ENCODE measurements at places on chromosomes 1 and 21.

DNA sequence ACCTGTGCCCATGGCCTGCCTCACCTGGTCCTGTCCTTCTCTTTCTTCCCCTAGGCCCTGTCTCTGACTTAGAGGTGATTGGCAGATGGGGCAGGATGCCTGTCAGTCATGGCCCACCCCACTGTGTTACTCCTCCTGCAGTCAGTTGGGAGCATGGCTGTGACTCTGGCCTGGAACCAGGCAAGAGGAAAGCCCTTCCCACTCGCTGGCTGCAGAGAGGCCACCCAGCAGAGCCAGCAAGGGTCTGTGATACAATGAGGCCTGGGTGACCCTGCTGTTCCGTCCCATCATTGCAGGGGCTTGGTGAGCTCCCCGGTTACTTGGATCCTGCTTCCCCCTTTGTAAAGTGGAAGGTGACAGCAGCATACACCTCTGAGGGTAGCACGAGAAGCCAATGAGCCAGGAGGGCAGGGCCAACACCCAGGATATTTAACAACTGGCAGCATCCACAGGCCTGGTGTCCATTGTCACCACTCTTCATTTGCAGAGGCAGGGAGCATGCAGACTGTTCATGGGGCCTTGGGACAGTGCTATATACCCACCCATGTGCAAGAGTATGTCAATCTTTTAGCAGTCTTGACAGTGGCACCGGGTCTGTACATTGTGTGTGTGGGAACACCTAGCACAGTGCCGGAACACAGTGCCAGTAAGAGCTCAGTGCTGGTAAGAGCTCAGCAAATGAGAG is 191.0 kb upstream of the C1orf174 start:
- DNase-seq, result no peak

DNA sequence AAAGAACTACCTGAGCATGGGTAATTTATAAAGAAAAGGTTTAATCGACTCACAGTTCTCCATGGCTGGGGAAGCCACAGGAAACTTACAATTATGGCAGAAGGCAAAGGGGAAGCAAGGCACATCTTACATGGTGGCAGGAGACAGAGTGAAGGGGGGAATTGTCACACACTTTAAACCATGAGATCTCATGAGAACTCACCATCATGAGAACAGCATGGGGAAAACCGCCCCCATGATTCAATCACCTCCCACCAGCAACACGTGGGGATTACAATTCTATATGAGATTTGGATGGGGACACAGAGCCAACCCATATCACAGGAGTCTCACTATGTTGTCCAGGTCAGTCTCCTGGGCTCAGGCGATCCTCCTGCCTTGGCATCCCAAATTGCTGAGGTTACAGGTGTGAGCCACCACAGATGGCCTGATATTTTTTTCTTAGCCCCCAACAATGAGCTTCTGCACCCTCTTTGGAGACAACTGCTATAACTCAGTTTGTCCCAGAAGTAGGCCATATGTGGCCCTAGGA is 22.5 kb upstream of the MORC3 start:
- peak; percentile 5 for DNase-seq

- no peak for DNase-seq
Measured at GRCh38 chr1:180909005-180909414, 3.7 kb upstream of the KIAA1614 start.

GRCh38 chr1:156805766-156806511 is 10.7 kb downstream of the SH2D2A start:
- DNase-seq, result no peak

GRCh38 chr1:109170035-109170764 is 43.5 kb upstream of the SARS1 start:
- no peak for DNase-seq

GRCh38 chr21:38455403-38455802 is 42.9 kb downstream of the ERG start:
- DNase-seq, result no peak

DNA sequence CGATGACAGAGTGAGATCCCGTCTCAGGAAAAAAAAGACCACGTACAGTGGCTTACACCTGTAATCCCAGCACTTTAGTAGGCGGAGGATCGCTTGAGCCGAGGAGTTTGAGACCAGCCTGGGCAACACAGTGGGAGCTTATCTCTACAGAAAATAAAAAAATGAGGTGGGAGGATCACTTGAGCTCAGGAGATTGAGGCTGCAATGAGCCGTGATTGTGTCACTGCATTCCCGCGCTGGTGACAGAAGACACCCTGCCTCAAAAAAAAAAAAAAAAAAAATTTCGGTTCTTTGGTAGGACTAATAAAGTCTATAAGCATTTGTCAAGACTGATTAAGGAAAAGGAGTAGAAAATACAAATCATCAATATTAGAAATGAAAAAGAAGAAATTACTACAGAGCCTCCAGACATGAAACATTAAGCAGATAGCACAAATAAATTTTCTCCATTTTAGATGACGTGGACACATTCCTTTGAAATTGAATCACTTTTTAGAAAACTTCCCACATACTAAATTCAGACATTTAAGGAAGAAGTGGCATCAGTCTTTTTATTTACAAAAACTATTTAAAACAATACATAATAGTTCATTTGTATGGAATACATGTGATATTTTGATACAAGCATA is 30.4 kb downstream of the MORC3 start:
- DNase-seq, result no peak

GRCh38 chr1:193311226-193311948 is 125.0 kb upstream of the B3GALT2 start:
- no peak for DNase-seq

DNA sequence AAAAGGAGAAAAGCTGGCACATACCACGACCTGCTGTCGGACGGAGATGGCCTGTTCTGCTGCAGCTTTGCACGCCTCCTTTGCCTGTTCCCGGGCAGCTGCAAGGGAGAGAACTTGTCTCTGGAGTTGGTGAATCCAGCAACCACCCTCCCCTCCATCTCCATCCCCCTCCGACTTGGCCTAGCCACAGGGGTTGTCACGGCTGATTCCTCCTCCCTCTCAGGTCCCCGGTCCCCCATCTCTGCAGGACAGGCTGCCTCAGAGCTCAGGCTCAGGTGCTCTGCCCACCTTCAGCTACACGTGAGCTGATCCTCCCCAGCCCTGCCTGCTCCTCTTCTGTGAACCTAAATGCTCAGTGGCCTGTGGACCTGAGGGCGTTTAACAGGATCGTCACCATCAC is 11.1 kb upstream of the SRM start:
- DNase-seq, result no peak

GRCh38 chr21:16865632-16866031 is 647.2 kb upstream of the CXADR start:
- DNase-seq, result no peak

- no peak for DNase-seq
Measured at GRCh38 chr1:153030895-153031294, at the start of gene SPRR1B. SPRR1B (plus strand) TSS chr1:153031203; CDS start chr1:153032346, 1,143 bp downstream.

DNA sequence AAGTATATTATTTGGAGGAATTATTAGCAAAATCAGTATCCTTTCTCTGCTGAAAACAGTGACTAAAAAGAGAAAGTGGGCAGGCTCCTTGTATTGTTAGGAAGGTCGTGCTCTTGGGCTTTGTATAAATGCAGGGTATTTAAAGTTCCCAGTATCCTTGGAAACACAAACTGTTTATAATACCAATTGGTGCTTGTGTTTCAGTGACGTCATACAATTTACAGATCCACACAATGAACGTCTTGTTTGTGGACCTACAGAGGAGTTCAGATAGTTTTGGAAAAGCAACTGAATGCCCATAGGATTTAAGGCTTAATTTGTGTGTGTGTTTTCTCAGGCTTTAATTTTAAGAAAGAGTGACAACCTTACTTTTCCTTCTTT is 168.2 kb downstream of the RASAL2 start:
- no peak for DNase-seq

DNA sequence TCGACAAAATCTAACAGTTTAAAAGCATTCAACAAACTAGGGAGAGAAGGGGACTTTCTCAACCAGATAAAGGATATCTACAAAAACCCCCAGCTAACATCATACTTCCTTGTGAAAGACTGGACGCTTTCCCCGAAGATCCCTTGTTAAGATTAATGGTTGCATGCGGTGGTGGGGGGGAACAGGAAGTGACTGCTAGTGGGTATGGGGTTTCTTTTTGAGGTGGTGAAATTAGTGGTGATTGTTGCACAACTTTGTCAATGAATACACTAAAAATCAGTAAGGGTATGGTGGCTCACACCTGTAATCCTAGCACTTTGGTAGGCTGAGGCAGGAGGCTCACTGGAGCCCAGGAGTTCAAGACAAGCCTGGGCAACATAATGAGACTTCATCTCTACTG is 26.9 kb upstream of the EYA3 start:
- peak; percentile 35 for DNase-seq

GRCh38 chr1:236421850-236422516 is 27.9 kb downstream of the EDARADD start:
- no peak for DNase-seq
